SK-N-SH (cell line): ENCODE measurements at places on chromosomes 7 and 10.

- no peak for DNase-seq
These were observed 162.1 kb downstream of the CHN2 start for GRCh38 chr7:29356631-29357030.

GRCh38 chr7:105352018-105352612 lies 36.6 kb downstream of the SRPK2 start:
- DNase-seq: no peak

- DNase-seq: no peak
These were observed 15.6 kb downstream of the CUBN start for GRCh38 chr10:17113889-17114540.

- DNase-seq: no peak
These were observed 55.2 kb upstream of the RPA3 start for GRCh38 chr7:7773334-7774309.

GRCh38 chr7:2616387-2617324 lies 15.1 kb upstream of the TTYH3 start:
- no peak for DNase-seq

DNA sequence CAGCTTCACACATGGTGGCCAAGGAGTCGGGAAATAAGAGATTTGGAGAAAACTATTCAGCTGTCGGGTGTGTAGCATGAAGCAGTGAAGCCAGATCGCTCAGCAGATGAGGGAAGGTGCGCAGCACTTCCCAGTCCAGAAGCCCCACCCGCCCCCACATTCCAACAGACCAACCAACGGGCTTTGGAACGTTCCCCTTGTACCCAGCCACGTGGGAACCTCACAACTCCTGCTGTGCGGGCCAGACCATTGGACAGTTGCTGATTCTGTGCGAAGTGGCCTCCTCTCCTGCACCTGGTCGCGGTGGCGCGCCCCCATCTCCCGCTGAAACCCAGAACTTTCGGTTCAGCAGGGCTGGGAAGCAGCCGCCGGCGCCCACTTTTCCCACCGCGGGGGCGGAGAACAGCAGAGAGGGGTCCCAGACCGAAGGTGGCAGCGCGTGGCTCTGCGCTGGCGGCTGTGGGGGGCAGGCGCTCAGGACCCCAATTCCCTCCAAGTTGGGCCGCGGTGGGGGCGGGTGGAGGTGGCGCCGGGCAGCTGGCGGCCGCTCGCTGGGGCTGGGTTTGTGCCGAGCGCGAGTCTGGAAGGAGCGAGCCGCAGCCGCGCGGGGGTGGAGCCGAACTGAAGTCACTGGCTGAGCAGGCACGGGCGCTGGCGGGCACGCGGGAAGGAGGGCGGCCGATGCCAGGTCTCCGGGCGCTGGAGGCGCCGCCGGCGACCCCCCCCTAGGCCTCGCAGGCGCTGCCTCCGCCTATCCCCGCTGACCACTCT lies 1301.5 kb upstream of the SORCS1 start:
- DNase-seq: peak; percentile 67

DNA sequence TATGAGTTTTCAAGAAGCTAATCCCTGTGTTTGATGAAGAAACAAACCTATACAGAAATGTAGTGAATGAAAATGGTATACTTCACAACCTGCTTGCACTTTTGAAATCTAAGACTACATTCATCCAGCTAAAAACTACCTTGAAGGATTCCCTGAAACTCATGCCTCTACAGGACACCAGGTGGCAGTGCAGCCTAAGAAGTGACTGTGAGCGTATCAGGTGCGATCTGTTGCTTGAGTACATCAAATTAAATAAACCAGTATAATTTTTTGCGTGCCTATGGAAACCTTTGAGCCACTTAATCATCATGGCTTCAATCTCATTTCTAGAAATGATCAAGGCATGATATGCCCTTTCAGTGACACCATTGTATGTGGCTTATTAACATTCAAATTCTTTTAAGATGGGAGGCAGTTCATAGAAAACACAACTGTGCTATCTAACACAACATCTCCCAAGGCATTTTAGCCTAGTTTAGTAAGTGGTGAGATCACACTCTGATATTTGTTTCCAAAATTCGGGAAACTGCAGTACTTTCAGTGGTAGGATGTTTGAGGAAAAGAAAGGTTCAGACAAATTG lies 57.4 kb downstream of the PPP1R17 start:
- peak; percentile 49 for DNase-seq

- no peak for DNase-seq
These were observed 106.5 kb upstream of the SEMA3C start for GRCh38 chr7:81025360-81025759.
